ENCODE measurements at places on chromosomes 2 and 18. TPM values are rescaled to one million over a fixed set of nuclear protein-coding genes. Genes with fewer than 3 reads are reported as not detected.

SERPINB3 gene
- not detected for total RNA-seq

SLC4A3 gene
- total RNA-seq, result not detected

PID1 gene
- total RNA-seq, result 0.19 TPM

CYP27A1 gene
- total RNA-seq, result 0.26 TPM

RIT2 gene
- total RNA-seq, result not detected

DNA sequence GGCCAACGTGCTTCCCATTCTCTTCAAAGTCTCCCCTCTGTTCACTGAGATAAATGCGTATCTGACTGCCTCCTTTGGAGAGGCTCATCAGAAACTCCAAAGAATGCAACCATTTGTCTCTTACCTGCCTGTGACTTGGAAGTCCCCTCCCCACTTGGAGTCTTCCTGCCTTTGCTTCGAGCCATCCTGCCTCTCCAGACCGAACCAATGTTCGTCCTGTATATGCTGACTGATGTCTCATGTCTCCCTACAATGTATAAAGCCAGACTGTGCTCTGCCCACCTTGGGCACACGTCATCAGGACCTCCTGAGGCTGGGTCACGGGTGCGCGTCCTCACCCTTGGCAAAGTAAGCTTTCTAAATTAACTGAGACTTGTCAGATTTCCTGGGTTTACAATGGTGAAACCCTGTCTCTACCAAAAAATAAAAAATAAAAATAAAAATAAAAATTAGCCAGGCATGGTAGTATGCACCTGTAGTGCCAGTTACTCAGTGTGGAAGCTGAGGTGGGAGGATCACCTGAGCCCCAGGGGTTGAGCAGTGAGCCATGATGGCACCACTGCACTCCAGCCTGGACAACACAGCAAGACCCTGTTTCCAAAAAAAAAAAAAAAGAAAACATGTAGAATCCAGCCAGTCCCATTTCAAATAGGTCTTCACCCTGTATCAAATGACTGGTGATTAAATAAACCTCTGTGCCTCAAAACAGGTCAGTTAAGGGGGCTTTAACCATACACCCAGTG is 29.0 kb downstream of the HDLBP start:
- DNase-seq, result no peak

DNA sequence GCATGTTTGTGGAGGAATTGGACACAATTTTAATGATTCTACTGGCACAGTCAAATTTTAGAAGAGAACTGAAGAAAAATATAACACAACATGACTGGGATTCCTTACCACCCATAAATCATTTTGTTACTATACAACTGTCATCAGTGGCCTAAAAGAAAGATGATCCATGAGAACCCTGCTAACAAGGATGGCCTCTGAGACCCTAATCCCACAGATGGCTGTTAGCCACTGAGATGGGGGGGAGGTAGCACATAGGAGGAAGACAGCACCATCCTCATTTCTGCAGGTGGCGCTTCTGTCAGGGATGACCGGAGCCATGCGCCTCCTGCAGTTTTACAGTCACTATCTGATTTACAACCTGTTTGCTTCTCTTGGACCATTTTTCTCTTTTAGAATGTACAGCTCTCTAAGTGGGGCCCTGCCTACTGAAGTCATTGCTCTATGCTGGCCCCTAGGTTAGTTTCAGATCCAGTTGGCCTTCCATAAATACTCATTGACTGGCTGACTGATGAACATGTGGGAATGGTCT is 279.8 kb downstream of the NAPG start:
- no peak for DNase-seq

- no peak for DNase-seq
These were observed 38.7 kb downstream of the PKDCC start for GRCh38 chr2:42086500-42086953.

DNA sequence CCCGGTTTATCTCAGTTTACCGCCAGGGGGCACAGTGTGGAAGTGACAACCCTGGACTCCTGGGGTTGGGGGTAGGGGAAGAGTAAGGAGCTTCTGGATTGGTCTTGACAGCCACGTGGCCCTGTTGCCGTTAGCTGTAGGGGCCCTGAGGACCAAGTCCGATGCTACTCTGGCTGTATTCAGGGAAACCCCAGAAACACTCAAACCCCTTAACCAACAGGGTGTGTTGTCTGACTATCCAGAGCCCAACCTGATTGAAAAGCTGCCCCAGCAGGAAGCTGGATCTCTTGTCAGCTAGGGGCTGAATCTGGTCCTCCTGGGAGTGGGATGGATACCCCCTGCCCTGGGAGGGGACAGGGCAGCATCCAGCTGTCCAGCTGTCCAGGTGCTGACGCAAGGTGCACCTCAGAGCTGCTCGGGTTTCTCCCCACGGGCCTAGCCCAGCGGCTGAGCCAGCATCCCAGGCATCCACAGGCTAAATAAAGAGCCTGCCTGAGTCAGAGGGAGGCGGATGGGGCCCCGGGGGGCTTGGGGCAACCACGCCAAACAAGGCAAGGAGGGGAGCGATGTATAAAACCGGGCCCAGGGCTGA is 3.1 kb upstream of the GMPPA start:
- DNase-seq, result peak; percentile 45

DNA sequence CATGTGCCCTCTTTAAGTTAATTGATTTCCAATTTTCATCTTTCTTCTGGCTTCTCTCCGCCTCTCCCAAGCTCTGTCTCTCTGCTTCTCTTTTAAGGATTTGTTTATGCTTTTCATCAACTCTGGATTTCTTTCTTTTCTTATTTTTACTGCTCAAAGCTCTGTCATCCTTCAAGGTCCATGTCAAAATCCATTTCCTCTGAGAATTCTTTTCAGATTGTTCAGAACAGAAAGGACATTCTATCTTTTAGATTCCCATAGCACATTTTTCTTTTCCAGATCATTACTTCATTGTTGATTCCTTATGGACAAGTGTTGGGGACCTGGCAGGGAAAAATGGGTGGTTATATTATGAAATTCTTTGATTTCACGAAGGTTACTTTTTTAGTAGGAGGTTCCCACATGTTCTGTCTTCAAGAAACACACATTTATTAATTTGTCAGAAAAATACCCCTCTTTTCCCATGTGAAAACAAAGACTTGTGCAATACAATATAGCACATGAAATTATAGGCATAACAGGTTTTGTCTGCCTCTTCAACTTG is 12.3 kb downstream of the PMAIP1 start:
- no peak for DNase-seq

DNA sequence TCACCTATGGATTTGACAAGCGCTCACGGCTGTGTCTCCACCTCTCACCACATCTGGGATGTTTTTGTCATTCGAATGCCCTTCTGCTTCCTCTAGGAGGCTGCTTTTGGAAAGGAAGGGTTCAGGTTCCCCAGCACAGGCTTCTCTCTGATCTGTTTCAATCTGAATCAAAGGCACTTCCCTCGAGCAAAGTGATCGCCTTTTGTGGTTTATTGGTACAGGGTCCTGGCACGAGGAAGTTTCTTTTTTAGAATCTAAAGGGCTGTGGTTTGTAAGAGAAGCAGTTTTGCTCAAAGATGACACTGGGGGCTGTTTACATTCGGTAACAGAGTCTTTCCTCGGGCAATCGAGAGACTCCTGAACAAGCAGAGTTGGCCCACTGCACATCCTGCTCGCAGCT is 145.0 kb downstream of the DAW1 start:
- no peak for DNase-seq

Data from activated T-cell treated with anti-CD3 and anti-CD28 coated beads, Interleukin-2, amount 50 U/mL, for 4 hours (primary cell).